Stimulated activated CD8-positive, alpha-beta memory T cell treated with anti-CD3 and anti-CD28 coated beads, Interleukin-7, amount 100 ng/mL, for 1 hour (primary cell): ENCODE measurements at places on chromosomes 12 and 14.

DNA sequence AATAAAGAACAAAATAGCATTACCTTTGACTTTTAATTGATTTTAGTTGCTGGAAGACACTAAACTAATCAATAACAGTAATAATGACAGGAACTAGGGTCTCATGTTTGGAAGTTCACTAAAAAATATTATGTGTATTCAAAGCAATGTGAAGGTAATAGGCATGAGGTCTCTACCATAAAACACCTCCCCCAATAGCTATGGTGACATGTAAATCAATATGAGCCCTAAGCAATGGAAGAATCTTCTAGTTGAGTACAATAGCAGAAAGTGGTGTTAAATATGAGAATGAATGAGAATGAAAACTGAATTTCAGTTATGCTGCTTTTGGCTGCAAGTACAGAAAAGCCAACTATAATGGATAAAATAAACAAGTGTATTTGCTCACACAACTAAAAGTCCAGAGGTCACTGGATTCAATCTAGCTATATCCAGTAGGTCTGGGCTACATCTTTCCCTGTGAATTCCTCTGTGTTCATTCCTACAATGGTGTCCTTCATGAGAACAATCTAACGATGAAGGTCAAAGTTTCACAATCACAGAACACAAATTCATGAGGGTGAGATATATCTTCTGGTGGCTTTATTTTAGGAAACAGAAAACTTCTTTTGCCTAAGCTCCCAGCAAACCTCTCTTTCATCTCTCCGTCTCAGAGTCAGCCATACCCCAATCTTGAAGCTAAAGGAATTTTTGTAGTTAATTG, 728.0 kb downstream of the FSCB start:
- DNase-seq: no peak

GRCh38 chr12:47577206-47577989, 128.4 kb downstream of the RPAP3 start:
- no peak for DNase-seq

DNA sequence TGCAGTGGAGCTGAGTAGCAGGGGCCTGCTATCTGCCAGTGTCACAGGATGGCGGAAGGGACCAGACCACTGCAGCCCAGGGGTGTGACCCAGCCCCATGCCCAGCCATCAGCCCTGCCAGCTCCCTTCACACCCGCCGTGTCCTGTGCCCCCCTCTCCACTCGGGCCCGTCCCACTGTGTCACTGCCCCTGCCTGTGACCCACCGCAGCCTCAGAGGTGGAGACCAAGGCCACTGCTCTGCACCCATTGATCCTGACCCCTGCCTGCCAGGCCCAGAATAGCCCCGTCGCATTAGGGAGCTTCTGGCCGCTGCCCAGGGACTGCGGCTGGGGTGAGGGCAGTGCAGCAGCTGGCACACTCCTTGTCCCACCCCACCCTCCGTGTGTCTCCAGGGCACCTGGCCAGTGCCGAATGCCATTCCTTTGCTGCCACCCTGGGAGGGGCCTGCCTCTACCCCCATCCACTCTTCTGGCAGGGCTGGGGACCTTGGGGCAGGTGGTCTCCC, 2.1 kb upstream of the CRIP2 start:
- no peak for DNase-seq

GRCh38 chr14:57038689-57039088, 228.4 kb upstream of the OTX2 start:
- DNase-seq: no peak

- DNase-seq: no peak
Measured at GRCh38 chr12:122395319-122395718, 27.1 kb downstream of the CLIP1 start.

GRCh38 chr12:106246891-106247673, 738 bp downstream of the CKAP4 start:
- DNase-seq: no peak

- no peak for DNase-seq
Measured at GRCh38 chr14:67584978-67585377, 15.1 kb downstream of the PIGH start.

GRCh38 chr14:103662591-103662990, 33.6 kb downstream of the KLC1 start:
- no peak for DNase-seq

GRCh38 chr12:127819056-127819455, 447.9 kb upstream of the TMEM132C start:
- no peak for DNase-seq

- DNase-seq: no peak
Measured at GRCh38 chr14:22739423-22739822, 27.1 kb upstream of the OXA1L start.

- DNase-seq: no peak
Measured at GRCh38 chr14:98140862-98141530, 1131.0 kb downstream of the BCL11B start.

DNA sequence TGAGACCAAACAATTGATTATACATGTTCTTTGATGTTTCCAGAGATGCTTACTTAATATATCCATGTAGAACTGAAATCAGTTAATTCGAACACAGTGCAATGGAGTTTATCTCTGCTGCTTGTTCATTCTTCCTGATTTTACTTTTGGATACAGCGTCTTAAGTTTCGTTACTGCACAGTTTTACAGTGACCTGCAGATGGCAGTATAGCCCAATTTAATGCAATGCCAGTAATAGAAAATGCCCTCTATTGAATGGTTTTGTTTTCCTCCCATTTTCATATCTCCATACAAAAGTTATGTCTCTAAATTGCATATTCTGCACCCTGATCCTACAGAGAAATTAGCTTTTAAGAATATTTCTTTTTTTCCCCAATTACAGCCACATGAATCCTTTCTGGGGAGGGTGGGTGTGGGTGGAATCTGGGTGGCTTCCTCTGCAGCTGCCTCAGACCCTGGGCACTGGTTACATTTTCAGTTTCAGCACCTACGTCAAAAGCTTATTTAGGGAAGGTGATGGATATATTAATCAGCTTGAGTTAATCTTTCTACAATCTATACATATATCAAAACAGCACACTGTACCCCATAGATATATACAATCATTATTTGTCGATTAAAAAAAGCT, 101.1 kb upstream of the DCD start:
- DNase-seq: no peak

DNA sequence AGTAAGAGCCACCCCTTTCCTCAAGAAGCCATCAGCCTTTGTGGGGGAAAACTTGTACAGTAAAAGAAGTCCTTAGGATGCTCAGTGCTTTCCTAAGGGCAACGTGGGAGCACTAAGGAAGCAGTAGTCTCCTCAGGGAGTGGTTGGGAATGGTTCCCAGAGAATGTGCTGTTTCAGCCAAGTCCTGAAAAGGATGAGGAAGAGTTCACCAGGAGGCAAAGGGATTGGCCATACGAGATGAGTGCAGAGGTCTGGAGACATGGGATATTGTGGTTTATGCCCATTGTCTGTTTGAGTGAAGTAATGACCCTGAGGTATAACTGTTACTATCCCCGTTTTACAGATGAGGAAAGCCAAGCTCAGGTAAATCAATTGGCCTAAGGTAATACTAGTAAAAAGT, 86.0 kb upstream of the ATF1 start:
- no peak for DNase-seq

- no peak for DNase-seq
Measured at GRCh38 chr12:58007875-58008274, 66.5 kb downstream of the ATP23 start.

DNA sequence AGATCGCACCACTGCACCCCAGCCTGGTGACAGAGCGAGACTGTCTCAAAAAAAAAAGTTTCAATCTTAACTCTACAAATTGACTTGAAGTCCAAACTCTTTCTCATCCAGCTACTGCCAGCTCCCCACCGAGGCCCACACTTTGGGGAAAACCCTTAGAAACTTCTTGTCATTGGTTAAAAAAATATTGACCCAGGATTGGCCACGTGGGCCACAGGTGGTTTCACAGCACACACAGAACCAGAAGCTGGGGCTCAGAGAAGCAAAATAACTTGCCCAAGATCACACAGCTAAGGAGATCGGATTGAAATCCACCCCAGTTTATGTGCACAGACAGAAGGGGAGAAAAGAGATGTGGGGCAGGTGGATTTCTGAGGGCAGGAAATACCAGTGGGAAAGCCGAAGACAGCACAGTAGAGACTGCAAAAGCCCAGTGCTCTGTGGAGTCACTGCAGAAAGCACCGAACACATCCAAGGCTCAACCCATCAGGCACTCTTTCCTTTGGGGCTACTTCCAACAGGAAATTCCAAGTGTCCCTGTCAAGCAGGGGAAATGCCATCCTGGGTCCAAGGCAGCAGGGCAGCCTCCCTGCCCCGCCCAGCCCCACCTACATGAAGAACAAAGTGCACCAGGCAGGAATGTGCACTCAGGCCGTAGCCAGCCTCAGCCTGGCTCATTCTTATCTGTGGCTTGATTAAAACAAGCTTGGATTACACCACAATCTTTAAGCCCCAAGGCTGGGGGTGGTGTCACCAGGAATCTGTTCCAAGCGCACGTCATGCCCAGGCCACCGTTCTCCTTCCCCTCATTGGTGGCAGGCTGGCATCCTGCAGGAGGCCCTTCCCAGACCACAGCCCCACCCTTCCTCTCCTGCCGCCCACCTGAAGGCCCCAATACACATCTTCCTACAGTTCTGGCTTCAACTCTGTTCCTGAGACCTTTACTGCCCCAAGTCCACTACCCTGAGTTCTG, 72.5 kb downstream of the ITPK1 start:
- no peak for DNase-seq

DNA sequence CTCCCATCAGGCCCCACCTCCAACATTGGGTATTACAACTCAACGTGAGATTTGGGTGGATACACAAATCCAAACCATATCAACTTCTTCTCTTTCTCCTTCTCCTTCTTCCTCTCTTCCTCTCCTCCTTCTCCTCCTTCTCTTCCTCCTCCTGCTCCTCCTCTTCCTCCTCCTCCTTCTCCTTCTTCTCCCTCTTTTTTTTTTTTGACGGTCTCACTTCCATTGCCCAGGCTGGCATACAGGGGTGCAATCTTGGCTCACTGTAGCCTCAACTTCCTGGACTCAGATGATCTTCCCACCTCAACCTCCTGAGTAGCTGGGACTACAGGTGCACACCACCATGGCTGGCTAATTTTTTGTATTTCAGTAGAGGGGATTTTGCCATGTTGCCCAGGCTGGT, 11.4 kb upstream of the NUBPL start:
- no peak for DNase-seq

DNA sequence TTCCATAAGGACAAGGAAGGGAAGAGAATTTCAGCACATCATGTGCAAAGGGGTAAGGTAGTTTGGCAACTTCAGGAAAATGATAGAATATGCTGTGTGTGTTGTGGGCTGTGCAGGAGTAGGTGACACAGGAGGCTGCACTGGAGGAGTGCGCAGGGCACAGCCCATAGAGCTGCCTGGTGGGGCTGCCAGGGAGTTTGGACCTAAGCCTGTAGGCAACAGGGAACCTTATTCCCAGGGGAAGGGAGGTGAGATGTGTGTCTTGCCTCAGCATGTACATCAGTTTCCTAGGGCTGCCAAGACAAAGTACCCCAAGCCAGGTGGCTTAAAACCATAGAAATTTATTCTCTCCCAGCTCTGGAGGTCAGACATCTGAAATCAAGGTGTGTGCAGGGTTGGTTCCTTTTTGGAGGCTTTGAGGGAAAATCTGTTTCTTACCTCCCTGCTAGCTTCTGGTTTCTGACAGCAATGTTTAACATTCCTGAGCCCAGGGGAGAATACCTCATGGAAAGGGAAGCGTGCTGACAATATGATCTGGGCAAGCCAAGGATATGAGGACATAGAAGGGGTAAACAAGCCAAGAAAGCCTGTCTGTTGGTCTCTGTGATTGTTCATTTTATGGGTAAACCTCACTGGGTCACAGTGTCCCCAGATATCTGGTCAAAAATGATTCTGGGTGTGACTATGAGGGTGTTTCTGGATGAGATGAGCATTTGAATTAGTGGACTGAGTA, 174.0 kb upstream of the NTF3 start:
- no peak for DNase-seq

GRCh38 chr12:15662303-15662980, 126.7 kb downstream of the EPS8 start:
- DNase-seq: no peak

DNA sequence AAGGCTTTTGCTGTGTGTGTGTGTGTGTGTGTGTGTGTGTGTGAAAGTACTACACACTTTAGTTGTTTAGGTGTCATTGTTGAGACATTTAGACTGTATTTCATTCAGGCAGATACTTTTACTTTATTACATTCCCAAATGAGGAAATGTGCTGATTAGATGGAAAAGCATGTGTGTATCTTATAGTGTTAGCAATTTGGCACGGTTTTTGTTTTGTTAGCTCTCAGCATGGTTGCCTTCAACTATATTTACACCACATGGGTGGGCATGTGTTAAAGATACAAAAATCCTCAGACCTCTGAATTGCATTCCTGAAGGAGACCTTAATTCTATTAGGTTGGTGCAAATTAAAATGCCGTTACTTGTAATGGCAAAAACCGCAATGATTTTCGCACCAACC, 879.5 kb downstream of the DIO2 start:
- no peak for DNase-seq

DNA sequence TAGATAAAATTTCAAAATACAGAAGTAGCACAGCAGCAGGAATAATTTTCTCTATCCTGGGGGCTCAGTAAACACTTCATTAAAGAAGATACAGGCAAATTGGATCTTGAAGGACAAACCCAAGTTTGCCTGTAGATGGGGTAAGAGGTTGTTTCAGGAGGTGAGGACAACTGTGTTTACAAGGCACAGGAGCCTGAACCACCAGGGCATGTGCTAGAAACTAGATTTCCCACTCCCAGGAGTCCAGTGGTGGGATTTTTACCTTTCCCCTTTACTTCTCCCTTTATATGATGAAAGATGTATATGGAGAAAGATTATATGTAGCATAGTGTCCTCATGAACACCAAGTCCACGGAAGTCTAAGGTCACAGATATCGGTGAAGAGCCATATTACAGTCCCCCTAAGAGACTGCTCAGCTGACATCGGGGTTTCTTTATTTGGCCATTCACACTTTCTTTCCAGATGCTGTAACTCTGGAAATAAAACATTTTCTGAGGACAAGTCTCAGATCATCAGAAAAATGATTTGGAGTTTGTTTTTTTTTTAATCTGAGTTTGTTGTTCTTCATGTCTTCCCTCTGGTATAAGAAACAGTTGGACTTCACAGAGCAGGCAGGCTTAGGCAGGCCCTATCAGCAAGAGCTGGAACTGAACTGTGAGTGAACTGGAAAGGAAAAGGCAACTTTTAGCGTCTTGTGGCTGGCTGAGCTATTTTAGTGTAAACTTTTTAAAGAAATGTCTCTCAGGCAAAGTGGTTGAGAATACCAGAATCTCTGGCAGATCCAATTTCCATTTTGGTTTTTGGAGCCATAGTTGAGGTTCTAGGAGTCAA, 8.0 kb upstream of the EVL start:
- no peak for DNase-seq

GRCh38 chr12:39037115-39037514, 131.7 kb upstream of the CPNE8 start:
- DNase-seq: no peak
